ENCODE measurements at places on chromosomes 5 and 9.
A peak's percentile ranks its signal among the peaks of the same experiment; 100 is the strongest.

GRCh38 chr5:141487131-141487530, 1.8 kb upstream of the PCDHGC5 start:
- DNase-seq = no peak

DNA sequence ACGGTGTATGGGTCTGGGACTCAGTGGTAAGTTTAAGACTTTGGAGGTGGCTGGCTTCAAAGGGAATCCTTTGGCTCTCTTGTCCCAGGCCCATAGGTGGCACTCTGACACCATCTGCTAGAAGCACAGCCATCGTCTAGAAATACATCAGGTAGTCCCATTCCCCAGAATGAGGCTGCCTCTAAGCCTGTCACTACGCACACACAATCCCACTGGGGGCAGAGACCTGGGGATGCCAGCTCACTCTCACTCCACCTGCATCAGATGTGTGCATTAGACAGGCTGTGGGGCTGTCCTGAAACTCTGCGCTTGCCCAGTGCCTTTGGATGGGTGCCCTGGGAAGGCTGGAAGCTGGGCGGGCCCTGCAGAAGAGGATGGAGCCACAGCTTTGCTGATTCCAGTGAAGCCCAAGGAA, 127.5 kb upstream of the PANK3 start:
- no peak for DNase-seq

DNA sequence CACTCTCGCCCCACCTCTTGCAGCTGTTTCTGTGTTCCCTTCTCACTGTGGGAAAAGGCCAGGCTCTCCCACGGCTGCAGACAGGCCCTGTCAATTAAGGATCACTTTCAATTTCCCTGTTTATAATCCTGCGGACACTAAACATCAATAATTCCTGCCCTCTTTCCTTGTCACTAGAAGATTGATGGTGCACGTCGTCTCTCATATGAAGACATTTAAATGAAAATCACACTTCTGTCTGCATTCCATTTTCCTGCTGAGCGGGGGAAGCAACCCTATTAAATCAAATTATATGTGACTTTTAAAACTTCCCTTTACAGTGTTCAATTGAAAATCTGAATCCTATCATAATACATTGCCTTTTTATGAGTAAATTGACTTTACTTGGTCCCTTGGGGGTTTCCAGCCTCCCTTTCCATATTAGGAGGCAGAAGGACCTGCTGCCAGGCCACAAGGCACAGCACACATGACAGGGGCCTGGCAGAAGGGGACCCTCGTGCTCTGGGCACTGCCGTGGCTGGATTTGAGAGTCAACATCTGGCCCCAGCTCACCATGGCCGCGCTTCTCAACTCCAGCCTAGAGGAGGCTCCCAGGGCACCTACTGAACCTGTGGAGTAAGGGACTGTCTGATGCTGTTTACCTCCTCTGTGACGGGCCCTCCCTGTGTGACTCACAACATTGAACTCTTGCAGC, 311.0 kb upstream of the IRX4 start:
- no peak for DNase-seq

DNA sequence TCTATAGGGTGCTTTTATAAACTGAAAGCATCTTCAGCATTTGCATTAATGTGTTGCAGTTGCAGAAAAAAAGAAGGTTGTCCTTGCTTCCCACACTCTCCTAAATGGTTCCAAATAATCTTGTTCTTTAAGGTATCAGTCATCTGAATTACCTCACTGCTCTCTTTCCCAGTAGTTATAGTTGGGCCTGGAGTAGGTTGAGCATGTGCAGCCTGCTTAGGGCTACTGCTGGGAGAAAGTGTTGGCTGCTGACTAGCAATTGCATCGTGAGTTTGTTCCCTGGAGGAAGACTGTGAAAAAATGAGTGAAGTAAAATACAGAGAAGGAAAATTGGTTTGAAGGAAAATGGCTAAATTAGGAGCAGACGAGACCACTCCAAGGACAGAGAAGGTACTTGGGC, 74.5 kb downstream of the PRR16 start:
- DNase-seq = no peak

DNA sequence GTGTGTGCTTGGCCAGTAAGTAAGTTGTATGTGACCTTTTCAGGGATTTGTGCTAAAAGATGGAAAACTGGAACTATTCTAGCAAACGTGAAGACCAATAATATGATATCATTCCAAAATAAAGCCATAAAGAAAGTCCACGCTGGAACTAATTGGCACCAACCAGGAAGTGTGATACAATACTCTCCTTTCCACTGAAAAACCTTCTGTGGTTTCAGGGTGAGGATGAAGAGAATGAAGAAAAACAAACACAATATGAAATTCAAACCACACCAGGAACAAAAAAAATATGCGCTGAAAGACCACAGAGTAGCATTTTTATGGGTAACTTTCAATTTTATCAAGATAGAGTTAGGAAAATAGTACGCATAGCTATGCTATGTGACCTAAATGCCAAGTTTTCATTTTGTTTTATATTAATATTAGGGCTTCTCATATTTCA, 105.8 kb downstream of the EFNA5 start:
- no peak for DNase-seq

DNA sequence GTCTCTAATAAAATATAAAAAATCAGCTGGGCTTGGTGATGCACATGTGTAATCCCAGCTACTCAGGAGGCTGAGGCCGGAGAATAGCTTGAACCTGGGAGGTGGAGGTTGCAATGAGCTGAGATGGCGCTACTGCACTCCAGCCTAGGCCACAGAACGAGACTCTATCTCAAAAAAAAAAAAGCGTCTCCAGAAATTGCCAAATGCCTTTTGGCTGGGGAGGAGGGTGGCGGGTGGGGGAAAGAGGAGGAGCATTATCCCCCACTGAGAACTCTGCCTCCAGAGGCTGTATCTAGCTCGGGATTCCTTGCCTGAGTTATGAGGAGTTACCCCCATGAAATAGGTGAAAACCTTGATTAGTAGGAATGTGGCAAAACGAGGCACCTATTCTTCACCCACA, 4.8 kb downstream of the ROPN1L start:
- DNase-seq = no peak

DNA sequence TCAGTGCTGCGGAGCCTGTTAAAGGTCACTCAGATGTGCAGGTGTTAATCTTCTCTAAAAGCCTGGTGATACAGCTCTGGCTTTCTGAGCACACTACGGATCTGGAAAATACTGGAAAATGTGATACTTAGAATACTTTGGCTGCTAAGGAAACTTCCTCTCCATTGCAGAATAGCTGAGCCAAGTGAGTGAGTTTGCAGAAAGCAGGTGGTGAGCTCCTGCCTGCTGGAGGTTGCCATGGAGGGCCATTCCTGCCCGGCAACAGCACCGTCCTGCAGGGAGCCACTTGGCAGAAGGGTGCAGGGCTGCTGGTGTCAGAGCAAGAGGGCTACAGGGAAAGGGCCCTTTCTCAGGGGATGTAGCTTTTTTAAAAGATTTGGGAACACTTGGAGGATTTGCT, 40.7 kb downstream of the SECISBP2 start:
- DNase-seq = no peak

GRCh38 chr9:107455425-107456135, 34.0 kb downstream of the KLF4 start:
- peak; percentile 53 for DNase-seq

DNA sequence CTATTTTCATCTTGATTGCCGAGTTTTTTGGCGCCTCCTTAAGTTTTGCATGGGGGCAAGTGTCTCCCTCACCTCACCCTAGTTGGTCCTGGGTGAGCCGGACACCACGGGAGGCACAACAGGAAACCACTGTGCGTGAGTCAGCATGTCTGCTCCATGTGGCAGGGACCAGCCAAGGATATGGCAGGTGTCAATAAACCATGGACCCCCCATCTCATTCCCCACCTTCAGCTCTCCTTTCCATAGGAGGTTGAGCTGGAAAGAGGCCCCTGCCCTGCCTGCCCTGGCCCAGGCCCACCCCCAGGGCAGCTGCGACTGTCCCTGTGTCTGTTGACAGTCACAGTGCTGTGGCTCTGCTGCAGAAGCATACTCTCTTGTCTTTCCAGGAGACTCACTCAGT, 3.1 kb downstream of the SPACA9 start:
- DNase-seq = no peak

- no peak for DNase-seq
Measured at GRCh38 chr9:109816490-109816889, 36.5 kb downstream of the PALM2AKAP2 start.

- DNase-seq = no peak
Measured at GRCh38 chr9:22022396-22022795, 13.3 kb upstream of the CDKN2B start.

DNA sequence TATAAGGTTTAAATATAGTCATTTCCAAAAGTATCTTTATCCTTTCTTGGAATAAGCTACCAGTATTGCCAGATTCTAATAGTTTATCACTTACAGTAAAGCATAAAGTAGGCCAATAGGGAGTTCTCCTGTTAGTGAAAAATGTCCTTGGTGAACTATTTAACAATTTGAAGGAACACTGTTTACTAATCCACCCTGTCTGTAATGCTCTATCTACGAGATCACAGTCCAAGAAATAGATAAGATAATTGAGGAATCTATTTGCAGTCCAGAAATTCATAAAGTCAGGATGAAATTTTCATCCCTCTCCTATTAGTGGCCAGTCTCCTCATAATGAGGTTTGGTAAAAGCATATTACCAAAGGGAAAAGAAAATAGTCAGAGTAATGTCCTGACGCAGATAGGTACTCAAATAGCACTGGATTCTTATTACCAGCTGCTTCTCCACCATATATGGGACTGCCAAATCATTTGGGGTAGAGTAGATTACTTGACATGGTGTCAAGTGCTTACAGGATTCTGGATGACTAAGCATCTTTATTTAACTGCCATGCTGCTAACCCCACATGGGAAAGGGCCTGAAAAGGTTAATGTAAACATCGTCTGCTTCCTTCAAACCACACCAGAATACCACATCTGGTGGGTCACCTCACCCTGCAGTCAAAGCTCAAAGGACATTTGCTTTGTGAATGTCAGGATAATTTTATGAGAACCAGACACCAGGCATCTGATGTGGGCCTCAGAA, 808.1 kb downstream of the EFNA5 start:
- DNase-seq = no peak

DNA sequence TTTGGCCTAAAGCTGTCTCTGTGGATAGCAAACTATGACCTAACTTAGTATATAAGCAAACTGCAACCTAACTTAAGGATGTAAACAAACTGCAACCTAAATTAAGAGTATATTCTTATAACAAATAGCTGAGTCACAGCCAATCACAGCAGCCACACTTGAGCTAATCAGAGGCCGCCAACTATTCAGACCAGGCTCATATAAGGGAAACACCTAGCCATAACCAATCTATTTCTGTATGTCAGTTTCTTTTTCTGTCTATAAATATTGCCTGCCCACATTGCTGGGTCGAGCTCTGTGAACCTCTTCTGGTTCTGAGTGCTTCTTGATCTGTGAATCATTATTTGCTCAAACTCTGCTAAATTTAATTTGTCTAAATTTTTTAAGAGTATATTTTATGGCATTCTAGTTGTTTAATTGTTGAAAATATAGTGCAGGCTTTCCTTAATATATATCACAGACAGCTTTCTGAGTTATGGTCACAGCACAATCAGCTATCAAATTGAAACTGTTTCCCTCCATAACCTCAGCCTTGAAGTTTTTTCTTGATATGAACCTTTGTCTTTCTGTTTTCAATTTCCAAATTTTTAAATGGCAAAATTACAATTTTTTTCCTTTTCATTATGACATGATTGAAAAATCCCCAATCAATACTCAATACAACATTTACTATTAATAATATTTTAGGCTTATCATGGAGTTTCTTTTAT, 327.1 kb upstream of the NUDT12 start:
- DNase-seq = no peak

DNA sequence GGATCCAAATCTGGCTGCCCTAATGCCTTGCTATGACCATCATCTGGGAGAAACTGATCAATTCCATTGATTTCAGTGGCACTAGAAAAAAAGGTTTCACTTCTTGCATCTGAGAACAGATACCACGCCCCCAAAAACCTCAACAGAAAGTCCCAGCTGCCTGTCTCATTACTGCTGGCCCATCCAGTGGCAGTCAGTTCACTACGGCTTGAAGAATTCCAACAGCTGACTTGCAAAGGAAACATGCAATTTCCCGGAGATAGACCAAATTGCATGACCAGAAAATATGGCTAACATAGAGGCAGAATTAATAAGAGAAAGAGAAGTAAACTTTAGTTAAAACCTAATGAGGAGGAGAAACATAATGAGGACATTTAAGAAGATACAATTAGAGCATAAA, 48.6 kb downstream of the UGCG start:
- no peak for DNase-seq

GRCh38 chr9:132025766-132026165, 53.9 kb downstream of the MED27 start:
- no peak for DNase-seq

- DNase-seq = no peak
Measured at GRCh38 chr9:124295159-124295794, 37.5 kb downstream of the NEK6 start.

DNA sequence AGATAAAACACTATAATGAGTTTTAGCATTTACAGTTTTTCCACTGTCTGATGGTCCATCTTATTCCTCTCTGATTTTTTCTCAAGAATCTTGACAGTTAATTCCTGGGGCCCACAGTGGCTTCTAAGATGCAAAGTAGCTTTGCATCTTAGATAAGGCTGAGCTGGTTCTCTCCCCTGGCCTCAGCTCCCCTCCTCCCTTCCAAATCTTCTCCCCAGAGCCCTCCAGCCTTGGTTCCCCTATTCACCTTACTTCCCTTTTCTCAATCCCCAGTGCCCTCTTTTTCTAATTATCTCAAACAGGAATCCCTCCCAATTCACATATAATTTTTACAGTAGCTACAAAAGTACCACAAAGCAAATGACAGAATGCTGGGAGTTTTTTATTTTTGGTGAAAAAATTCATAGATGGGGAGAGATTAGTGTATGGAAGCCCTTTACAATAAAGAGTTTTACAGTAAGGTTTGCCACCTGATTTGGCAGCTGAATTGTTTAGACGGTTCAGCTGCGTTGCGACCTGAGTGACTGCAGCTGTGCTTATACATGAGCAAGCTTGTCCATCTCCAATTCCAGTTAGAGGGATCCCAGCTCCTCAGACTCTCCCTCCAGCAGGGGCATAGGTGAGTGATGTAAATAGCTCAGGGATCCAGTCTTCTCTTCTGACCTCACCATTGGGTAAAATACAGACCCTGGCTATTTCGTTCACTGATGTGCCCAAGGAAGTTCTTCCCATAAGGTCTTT, 51.4 kb upstream of the CKMT2 start:
- DNase-seq = no peak

DNA sequence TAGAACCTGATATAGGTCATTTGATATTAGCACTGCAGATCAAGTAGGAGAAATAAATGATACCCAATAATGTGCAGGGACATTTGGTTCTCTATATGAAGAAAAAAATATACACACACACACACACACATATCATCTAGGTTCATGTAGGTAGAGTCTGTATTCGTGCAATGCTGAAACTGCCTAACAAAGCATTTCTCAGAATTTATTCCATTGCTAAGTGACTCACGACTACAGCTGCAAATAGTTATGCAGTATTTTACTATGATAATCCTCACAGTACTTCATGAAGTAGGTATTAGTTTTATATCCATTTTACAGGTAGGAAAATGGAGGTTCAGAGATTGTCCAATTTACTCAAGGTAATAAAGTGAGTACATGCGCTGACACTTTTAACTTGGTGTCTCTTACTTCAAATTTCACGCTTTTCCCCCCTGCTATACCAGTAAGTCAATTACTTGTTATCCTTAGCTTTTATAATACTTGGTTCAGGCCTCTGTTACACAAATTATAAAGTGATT, 2.4 kb downstream of the GIN1 start:
- no peak for DNase-seq
